ENCODE measurements at places on chromosomes 6 and 20.

DNA sequence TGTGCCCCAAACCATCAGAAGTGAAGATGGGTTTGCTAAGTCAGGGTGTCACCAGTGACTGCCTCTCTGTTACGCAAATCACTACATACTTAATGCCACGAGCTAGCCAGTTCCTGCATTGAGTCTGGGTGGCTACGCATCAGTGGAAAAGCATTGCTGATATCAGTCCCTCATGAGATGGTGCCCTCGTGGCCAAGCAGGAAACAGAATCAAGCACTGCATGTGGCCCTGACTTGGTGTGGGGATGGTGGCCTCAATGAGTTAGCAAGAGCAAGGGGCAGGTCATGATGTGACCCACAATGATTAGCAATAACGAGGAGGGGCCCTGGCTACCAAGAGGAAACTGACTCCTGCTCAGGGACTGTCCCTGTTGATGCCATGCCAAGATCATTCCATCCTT lies 51.6 kb upstream of the FNDC1 start:
- no peak overlapping the region for H3K4me3 ChIP-seq
- no peak for DNase-seq
- H3K27ac ChIP-seq, result no peak overlapping the region
- H3K36me3 ChIP-seq, result no peaks in the 10 kb centered on the region
- H3K4me1 ChIP-seq, result no peaks in the 10 kb centered on the region
- H3K27me3 ChIP-seq, result no peaks in the 10 kb centered on the region

- no peak overlapping the region for H3K4me3 ChIP-seq
- H3K27ac ChIP-seq, result no peak overlapping the region
- peaks cover 5% of the 10 kb centered on the region for H3K36me3 ChIP-seq
- no peaks in the 10 kb centered on the region for H3K27me3 ChIP-seq
- no peak for DNase-seq
Observed at GRCh38 chr6:99416892-99417767, 8.0 kb downstream of the PNISR start.

DNA sequence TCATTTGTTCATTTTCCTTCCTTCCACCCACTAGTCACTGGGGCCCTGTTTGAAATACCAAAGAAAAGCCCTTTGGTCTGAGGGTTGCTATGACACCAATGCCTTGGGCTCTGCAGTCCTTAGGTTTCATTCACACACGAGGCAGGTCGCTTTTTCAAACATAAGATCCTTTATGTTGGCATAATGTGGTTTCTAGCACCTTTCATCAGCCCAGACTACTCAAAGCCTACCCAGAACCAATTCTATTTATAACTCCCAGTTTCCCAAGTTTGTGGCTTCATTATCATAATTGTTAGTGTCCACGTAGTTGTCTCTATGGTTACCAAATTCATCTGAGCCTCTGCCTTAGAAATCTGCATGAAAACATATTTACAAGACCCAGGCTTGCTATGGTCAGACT lies 6.6 kb upstream of the TP53RK start:
- H3K27me3 ChIP-seq, result no peaks in the 10 kb centered on the region
- no peak overlapping the region for H3K4me3 ChIP-seq
- no peaks in the 10 kb centered on the region for H3K4me1 ChIP-seq
- H3K27ac ChIP-seq, result no peak overlapping the region

DNA sequence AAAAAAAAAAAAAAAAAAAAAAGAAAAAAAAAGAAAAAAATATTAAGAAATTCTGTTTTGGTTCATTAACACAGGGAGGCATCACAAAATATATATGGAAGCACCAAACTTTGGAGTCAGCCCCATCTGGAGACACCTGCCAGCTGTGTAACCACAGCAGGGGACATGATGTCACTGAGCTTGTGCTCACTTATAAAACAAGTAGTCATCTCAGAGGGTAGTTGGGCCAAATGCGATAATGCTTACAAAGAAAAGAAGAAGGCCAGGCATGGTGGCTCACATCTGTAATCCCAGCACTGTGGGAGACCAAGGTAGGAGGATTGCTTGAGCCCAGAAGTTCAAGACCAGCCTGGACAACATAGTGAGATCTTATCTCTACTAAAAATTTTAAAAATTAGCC lies 1.1 kb upstream of the BNIP5 start:
- H3K4me3 ChIP-seq, result no peak overlapping the region
- H3K4me1 ChIP-seq, result no peaks in the 10 kb centered on the region
- no peaks in the 10 kb centered on the region for H3K27me3 ChIP-seq

DNA sequence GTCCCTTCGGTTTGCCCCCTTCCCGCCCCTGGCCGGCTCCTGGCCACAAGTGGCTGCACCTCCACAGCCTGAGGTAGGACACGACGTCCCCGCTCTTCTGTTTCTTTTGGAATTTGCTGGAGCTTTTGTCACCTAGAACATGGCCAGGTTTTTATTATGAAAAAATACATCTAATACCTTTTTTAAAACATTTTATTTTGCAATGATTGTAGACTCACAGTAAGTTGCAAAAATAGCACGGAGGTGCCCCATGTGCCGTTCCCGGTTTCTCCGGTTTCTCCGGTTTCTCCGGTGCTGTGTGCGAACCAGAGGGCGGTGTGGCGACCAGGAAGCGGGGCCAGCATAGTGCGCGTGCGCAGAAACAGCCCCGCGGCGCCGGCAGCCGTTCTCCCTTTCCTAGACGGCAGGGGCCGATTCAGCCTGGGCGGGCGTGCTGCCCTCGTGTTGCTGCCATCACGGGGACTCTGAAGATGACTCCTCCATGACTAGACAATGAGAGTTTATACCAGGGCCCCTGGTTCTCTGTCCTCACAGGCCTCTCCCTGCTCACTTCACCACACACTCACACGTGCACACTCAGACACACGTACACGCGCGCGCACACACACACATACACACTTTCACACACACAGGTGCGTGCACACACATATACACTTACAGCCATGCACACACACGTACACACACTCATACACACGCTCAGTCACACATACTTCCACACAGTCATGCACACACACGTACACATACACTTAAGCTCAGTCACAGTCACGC lies 102.1 kb downstream of the TMEM242 start:
- H3K27ac ChIP-seq, result no peak overlapping the region
- no peaks in the 10 kb centered on the region for H3K4me1 ChIP-seq
- H3K4me3 ChIP-seq, result no peak overlapping the region
- no peaks in the 10 kb centered on the region for H3K36me3 ChIP-seq
- no peak for DNase-seq
- H3K27me3 ChIP-seq, result no peaks in the 10 kb centered on the region

DNA sequence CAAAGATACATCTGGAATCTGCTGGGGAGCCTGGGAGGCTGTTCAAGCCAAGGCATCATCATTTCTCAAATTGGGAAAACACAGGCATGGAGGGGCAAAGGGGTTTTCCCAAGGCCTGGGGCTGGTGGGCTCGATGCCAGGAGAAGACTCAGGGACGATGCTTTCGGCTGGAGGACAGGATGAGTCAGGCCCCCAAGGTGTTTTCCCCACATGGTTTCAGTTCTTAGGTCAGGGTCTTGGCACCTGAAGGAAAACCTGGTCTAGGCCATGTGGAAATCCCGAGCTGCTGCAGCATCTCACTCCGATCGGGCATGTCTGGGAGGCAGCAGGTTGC lies 348.1 kb downstream of the CDC5L start:
- H3K36me3 ChIP-seq, result no peaks in the 10 kb centered on the region
- H3K4me3 ChIP-seq, result no peak overlapping the region
- no peak for DNase-seq

GRCh38 chr6:52570291-52570700 lies 6.6 kb downstream of the TRAM2 start:
- H3K27ac ChIP-seq, result no peak overlapping the region
- no peaks in the 10 kb centered on the region for H3K36me3 ChIP-seq
- H3K27me3 ChIP-seq, result no peaks in the 10 kb centered on the region
- no peak for DNase-seq
- no peak overlapping the region for H3K4me3 ChIP-seq

- DNase-seq, result no peak
- H3K4me1 ChIP-seq, result no peaks in the 10 kb centered on the region
- H3K4me3 ChIP-seq, result no peak overlapping the region
- no peak overlapping the region for H3K27ac ChIP-seq
Observed at GRCh38 chr6:87828044-87828443, 126.0 kb upstream of the AKIRIN2 start.

Measured in iPS DF 6.9 (cell line).